ENCODE measurements at places on chromosomes 1 and 21.

DNA sequence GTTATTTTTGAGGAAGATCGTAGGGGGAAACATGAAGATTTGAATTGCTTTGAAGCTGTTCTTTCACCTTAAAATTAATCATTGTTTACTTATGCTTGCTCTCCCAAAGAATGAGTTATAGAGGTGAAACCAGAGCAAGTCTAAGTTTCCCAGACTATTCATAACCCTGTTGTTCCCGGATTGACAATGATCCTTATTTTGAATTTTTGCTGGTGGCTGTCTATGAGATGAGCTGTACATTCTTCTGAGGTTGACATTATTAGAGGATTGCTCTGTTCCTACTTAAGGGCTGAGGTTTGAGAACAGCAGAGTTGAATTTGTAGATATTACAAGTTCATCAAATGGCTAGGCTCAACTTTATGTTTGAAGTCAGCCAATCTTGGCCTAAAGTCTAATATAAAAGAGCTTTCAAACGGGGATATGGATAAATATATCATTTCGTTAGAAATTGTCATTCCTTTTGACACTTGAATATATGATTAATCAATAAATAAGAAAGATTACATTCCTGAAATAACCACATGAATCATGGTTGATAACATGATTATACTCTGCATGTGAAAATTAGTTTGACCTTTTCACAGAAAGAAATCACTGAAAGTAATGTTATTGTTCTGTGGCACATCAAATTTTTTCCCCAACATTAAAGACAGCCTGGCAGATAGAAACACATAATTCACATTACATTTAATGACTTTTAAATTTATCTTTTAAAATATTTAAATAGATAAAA is 19.1 kb upstream of the PDE4B start:
- no peak for DNase-seq

- no peak for DNase-seq
Observed at GRCh38 chr1:152533327-152533938, 19.2 kb downstream of the CRCT1 start.

DNA sequence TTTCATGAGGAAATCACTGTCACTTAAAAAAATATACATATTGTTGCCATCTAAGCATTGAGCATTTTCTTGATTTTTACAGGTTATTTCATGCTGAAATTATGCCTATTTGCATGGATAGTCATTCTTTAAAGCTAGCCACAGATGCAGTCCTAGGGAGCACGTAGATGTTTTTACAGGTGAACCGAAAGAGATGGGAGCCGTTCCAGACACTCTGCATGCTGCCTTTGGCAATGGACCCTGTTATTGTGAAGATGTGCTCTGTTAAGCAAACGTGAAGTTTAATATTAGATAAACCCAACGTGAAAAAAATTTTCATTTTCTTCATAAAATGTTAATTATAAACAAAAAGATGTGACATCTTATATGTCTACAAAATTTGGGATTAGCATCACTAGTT is 7.1 kb downstream of the PROX1 start:
- DNase-seq = no peak

- DNase-seq = no peak
Observed at GRCh38 chr1:210361665-210362064, 33.0 kb downstream of the HHAT start.

DNA sequence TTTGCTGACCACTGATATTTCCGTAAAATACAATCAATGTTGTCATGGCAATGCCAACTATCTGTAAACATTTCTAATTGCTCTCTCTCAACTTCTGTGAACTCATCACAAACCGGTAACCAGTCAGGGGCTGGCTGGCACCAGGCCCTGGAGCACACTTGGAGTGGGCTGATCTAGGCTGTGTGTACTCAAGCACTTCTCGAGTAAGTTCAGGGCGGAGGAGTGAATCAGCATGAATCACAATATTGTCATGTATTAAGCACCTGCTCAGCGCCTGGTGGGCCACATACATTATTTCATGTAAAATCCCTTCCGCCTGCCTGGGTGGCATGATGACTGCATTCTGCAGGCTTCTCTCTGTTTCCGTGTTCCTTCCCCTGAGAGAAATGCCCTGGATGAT is 212.4 kb downstream of the FOXD2 start:
- DNase-seq = no peak

GRCh38 chr1:229714964-229715603 is 89.0 kb downstream of the URB2 start:
- DNase-seq = no peak

All from GF-D8 (cell line).